ENCODE measurements at places on chromosomes 13 and 19.
A peak's percentile ranks its signal among the peaks of the same experiment; 100 is the strongest.

- no peak for DNase-seq
Observed at GRCh38 chr19:4556597-4557127, 2.8 kb downstream of the SEMA6B start.

DNA sequence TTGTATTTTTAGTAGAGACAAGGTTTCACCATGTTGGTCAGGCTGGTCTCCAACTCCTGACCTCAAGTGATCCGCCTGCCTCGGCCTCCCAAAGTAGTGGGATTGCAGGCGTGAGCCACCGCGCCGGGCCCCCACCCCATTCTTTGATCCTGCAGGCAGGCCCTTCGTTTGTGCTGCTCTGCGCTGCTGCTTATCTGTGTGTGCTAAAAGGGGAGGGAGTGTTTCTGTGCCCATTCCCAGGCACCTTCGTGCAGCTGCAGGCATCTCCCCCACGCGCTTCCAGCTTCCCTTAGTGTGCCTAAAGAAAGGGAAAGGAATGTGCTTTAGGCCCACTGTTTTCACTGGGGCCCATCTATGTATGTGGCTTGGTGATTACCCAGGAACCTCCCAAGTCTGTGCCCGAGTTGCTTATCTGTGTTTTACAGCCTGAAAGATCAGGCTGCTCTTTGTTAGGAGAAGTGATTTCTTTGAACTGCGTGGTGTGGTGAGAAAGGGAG lies 27.2 kb downstream of the EPN1 start:
- DNase-seq: no peak

DNA sequence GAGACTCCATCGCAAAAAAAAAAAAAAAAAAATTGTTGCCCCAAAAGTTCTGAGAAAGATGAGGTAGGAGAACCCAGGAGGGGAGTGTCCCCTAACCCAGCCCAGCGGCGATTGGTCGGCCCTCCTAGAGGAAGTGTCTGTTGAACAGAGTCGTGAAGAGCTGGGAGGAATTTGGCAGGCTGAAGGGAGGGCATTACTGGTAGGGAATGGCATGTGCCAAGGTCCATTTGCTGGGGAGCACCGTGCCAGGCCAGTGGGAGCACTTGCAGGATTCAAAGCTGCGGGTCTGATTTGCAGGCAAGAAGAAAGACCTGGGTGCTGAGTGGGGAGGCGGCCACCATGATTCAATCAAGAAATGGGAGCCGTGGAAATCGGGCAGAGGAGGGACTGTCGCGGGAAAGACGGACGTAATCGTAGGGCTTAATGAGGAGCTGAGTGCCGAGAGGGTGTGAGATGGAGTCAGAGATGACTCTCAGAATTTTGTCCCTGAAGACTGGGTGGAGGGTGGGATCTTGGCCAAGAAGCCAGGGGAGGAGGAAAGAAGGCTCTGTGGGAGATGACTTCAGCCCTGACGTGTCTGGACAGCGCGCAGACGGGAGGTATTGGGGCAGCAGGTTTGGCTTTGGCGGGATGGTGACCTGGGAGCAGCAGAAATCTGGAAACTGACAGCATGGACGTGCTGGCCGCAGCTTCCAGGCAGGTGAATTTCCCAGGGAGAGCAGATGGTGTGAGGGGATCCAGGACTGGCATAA lies 15.4 kb downstream of the CERS4 start:
- no peak for DNase-seq

GRCh38 chr13:87147076-87147475 lies 524.1 kb upstream of the SLITRK5 start:
- DNase-seq: no peak

DNA sequence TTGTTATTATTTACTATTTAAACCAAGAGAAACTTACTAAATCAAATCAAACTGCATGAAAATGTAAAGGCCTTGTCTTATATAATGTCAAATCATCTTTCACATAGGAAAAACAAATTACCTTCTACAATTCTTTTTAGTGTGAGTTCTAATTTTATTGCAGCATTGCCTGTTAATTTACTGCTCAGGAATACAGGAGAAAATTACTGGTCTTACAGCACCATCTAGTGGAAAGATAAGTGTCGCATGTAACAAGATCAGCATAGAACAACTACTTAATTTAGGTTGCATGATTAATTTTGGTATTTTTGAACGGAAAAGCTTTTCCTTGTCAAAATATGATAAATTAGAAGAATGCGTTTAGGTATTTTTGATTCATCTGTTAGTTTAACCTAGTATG lies 502.7 kb downstream of the UQCRFS1 start:
- peak; percentile 56 for DNase-seq

DNA sequence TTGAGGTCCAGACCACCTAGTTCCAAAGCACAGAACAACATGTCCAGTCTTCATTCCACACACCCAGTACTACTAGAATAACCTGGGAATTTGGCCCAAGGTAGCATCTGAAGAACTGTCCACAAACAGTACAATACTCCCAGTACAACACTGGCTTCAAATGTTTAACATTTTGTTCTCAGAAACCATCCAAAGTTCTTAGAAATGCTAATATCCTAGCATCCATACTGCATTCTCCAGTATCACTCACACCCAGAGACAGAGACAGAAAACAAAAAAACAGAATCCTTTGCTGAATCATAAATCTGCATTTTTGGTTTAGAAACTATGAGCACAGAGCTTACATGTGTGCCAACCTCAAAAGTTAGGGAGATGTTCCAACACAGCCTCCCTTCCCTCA lies 490.8 kb downstream of the FOXO1 start:
- no peak for DNase-seq

GRCh38 chr13:48113756-48114130 lies 18.8 kb upstream of the MED4 start:
- no peak for DNase-seq

DNA sequence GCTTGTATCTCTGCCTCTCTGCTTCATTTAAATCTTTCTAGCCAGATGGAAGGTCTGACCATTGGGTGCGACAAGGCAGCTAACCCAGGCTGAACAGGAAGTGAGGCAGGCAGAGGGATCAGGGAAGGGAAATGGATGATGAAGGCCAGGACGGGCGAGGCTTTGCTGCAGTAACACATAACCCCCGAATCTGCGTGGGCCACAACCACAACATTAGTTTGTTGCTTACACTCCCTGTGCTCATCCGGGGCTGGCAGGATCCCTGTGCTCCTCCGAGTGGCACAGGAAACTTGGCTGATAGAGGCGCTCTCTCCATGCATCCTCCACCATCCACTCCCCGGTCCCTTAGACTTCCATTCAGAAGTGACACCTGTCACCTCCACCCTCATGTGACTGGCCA lies 1.1 kb upstream of the FLT3LG start:
- no peak for DNase-seq

DNA sequence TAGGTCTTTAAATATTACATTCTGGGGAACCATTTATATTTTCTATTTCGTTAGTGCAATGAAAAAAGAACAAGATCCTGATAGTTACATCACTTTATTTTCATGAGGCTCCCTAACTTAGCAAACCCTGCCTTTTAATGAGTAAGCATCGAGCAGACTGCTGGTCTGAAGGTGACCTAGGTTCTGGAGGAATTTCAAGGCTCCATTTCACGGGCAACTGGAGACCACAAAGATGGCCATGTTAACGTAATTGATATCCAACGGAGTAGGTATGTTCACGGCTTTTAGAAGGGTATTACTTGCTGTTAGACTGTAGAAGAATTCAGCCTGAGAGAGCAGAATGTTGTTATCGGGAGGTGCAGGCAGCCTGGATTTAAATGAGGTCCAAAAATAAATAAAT lies 1597.6 kb downstream of the EFNB2 start:
- DNase-seq: no peak

GRCh38 chr13:21637296-21637695 lies 33.3 kb upstream of the MICU2 start:
- DNase-seq: no peak

GRCh38 chr19:1811942-1812425 lies at the start of gene ATP8B3:
ATP8B3 (minus strand) TSS chr19:1812276; CDS start chr19:1811736, 540 bp downstream.
- DNase-seq: no peak

- DNase-seq: no peak
Observed at GRCh38 chr13:97242755-97243497, 20.8 kb downstream of the MBNL2 start.

Data from NCI-H1694 (cell line).